ENCODE measurements at places on chromosomes 2 and 18. TPM values are rescaled to one million over a fixed set of nuclear protein-coding genes. Genes with fewer than 3 reads are reported as not detected.

CXCR4 gene
- total RNA-seq, result 365 TPM

DNA sequence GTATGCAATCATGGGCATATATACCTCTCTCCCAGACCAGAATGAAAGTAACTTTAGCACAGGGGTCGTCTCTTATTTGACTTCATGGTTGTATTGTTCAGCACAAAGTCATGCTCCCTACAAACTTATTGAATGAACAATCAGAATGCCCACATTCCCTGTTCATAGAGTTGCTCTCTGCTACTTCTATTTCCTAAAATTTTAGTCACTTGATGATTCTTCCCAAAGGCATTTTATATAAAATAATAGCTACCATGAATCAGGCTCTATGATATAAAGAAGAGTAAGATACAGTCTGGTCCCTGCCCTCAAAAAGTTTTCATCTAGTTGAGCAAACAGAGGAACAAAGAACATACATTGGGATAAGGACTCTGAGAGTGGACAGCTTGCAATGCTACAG is 162.2 kb downstream of the SLC39A10 start:
- DNase-seq, result no peak

SERPINB2 gene
- total RNA-seq, result 0.38 TPM

DNA sequence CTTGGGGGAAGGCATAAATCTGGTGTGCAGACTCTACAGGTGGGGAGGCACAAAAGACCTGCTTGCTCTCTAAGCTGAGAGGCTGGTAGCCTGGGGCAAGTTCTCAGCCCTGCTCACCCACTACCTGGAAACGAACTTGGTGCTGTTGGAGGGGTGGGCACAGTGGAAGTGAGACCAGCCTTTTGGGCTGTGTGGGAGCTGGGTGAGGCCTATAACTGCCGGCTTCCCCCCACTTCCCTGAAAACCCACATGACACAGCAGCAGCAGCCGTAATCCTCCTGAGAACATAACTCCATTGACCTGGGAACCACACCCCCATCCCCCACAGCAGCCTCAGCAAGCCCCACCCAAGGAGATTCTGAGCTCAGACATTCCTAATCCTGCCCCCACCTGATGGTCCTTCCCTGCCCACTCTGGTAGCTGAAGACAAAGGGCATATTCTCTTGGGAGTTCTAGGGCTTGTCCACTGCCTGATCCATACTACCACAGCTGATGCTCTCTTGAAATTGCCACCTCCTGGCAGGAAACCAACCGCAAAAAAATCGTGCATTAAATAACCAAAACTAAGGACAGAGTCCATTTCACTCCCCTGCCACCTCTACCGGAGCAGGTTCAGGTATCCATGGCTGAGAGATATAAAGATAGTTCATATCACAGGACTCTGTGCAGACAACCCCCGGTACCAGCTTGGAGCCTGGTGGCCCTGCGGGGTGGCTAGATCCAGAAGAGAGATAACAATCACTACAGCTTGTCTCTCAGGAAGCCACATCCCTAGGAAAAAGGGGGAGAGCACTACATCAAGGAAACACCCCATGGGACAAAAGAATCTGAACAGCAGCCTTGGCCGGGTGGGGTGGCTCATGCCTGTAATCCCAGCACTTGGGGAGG is 178.1 kb downstream of the NDUFA10 start:
- no peak for DNase-seq

GRCh38 chr18:26407736-26408601 is 140.4 kb downstream of the KCTD1 start:
- no peak for DNase-seq
